ENCODE measurements at places on chromosomes 6 and 20.

DNA sequence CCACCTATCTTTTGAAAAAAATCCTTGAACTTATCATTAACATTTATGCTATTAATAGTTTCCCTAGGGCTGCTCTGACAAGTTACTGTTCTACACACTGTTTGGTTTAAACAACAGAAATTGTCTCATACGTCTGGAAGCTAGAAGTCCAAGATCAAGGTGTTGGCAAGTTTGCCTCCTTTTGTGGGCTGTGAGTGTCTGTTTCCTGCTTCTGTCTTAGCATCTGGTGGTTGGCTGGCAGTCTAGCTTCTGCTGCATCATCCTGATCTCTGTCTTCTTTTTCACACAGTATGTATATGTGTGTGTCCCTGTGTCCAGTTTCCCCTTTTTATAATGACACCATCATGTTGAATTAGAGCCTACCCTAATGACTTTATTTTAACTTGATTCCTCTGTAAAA is 154.8 kb downstream of the RPS12 start:
- no peak for DNase-seq

- no peak for DNase-seq
These were observed 122.1 kb upstream of the CCDC28A start for GRCh38 chr6:138651491-138651890.

- no peak for DNase-seq
These were observed 47.0 kb downstream of the WDR27 start for GRCh38 chr6:169654598-169655391.

GRCh38 chr6:40054602-40055001 is 120.3 kb upstream of the MOCS1 start:
- no peak for DNase-seq

Data from NCI-H345 (cell line).